Brain pericyte (primary cell): ENCODE measurements at places on chromosomes 3 and 15.
A peak's percentile ranks its signal among the peaks of the same experiment; 100 is the strongest.

- DNase-seq: peak; percentile 66
These were observed 2.1 kb upstream of the RHO start for GRCh38 chr3:129526121-129526900.

- no peak for DNase-seq
These were observed 154.5 kb upstream of the NSMCE3 start for GRCh38 chr15:29424118-29424517.

GRCh38 chr3:191366675-191367074, 36.3 kb upstream of the UTS2B start:
- no peak for DNase-seq

DNA sequence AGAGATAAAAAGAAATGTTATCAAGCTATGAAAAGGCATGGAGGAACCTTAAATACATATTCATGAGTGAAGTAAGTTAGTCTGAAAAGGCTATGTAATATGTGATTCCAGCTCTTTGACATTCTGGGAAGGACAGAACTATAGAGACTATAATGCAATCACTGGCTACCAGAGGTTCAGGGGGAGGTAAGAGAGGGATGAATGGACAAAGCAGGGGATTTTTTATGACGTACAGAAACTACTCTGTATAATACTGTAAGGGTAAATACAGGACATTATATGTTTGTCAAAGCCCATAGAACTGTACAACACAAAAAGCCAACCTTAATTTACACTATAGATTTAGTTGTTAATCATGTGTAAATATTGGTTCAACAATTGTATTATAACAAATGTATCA, 46.1 kb downstream of the MCTP2 start:
- DNase-seq: no peak

DNA sequence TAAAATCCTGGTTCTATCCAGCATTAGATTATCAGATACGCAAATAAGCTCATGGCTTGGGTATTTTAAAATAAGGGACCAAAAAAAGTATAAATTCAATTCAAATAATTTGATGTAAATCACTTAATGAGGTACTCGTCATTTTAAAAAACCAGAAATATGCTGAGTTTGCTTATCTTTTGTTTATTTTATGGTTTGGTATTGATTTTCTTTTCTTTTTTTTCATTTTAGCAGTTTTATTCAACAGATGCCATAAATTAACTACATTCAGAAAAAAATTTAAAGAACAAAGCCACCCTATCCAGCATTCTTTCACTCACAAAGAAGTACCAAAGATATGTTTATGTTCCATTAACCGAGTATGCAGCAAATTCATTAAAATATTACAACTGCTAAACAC, 22.6 kb downstream of the DENND4A start:
- DNase-seq: no peak

- no peak for DNase-seq
These were observed 203.8 kb downstream of the RBMS3 start for GRCh38 chr3:29484633-29485032.

GRCh38 chr3:101484805-101485620, 28.0 kb downstream of the SENP7 start:
- DNase-seq: peak; percentile 12

DNA sequence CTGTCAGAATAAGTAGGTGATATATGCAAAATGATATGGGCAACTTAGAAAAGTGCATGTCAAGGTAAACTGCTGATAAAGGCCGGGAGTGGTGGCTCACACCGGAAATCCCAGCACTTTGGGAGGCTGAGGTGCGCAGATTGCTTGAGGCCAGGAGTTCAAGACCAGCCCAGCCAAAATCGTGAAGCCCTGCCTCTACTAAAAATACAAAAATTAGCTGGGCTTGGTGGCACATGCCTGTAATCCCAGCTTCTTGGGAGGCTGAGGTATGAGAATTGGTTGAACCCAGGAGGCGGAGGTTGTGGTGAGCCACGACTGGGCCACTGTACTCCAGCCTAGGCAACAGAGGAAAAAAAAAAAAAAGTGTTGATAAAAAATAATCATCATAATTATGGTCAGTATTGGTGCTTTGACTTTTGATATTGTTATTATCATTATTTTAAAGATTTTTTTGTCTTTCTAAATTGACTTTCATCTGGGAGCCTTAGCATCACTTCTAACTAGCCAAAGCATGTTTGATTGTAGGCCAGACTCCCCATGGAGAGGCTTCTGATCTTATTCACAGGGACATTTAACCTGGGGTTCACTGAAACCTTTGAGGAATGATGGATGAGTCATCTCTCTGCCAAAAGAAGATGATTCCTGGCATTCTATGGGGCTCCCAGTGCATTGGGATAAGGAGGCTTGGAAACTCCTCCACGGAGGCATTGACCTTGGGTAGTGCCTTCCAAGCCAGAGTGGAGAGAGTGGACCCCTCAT, 5.6 kb downstream of the ZBTB38 start:
- DNase-seq: no peak

DNA sequence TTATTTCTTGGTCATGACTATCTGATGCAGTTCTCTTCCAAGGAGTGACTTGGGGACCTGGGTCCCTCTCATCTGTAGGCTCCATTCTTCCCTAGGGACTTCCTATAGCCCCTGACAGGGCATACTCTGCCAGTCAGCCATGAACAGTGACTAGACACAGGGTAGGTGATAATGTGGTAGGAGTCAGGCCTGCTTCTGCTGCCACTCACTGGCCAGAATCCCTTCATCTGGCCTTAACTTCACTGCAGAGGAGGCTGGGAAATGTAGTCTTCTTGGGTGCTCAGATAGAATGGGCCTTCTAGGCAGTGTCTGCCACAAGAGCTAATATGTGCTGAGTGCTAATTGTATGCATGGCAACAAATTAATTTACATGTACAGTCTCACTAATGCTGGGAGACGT, 84.5 kb downstream of the CACNA2D3 start:
- no peak for DNase-seq

DNA sequence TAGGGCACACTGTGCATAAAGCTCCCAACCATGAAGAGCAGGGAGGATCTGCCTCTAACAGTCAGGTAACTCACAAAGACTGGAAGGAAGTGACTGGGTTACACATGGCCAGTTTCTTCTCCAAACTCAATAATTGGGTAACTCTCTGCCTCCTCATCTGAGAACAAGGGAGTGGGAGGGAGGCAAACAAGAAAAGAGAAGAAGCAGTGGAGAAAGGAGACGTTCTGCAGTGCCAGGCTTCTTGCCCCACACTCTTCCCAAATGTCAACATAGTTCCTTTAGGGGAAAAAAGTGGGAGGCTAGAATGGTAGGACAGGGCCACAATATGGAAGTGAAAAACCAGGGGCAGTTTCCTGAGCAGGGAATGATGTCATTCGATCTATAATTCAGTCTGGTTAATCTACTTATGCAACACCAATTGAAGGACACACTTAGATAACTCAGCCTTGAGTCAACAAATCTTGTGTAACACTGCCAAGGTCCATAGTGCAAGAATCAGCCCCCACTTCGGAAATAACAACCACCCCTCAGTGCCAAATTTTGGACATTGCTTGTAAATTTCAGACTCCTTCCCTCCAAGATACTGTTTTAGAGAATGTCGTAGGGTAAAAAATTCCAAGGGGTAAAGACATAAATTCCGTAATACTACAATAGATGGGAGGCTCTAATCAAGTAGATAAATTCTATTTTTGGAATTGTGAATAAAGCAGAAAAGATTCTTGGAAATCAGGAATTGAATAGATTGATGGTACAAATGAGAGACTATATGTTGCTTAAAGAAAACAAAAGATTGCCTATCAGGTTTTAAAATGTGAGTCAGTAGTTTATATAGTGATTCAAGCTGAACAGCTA, 143.0 kb downstream of the LPP start:
- no peak for DNase-seq

- DNase-seq: no peak
These were observed 35.0 kb downstream of the MLH1 start for GRCh38 chr3:37028329-37028728.

DNA sequence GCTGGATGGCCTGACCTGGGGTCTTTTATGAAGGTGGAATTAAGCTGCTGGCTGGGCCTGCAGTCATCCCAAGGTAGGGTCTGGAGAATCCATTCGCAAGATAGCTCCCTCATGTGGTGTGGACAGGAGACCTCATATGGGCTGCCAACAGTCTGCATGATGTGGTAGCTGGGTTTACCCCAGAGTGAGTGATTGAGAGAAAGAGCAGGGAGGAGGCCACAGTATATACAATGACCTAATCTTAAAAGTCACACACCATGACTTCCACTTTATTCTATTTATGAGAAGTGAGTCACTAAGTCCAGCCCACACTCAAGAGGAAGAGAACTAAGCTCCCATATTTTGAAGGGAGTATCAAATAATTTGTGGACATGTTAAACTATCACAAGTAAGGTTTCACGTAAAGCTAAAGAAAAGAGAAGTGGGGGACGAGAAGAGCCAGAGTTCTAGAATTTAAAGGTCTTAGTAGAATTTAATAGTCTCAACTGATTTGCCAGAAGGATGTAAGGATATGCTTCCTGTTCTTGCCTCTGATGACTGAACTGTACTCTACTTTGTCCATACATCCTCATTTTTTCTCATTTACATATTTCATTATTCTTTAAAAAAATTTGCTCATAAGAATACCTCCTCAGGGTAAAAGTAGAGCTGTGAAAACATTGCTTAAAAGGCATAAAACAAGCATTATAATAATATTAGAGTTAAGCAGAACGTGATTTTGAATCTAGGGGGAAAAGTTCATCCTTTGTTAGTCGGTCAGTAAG, 184.4 kb downstream of the PEX5L start:
- no peak for DNase-seq

- no peak for DNase-seq
These were observed 60.5 kb upstream of the LRIG1 start for GRCh38 chr3:66561367-66561766.

DNA sequence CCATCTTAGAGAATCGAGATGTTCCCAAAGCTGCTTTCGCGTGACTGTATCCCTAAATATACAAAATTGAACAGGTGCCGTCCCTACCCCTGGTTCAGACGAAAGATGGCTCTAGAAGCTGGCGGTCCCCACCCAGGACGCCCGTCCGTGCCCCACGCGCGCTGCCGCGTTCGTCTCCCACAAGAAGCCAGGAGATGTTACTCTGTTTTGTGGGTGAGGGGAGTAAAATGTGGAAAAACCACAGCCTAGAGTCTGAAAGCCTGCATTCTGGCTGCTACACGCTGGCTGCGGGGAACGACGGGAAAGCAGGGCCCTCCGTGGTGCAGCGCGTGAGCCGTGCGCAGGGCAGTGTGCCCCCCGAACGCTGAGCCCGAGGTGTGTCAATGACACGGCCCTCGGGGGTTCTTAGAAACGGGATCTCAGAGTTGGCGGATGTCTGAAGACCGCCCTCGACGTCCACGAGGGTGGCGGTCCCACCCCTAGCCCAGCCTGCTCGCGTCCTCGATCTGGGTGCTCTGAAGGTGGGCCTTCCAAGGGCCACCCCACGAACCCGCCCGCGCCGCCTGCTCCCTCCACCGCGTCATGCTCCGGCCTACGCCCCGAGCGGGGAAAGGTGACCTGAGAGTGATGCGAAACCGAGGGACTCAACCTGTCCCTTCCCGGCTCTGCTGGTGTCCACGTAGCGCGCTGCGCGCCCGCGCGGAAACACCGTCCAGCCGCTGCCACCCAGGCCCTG, 95.6 kb downstream of the OCA2 start:
- DNase-seq: no peak

- no peak for DNase-seq
These were observed 337.3 kb upstream of the CBLB start for GRCh38 chr3:106206146-106206545.

DNA sequence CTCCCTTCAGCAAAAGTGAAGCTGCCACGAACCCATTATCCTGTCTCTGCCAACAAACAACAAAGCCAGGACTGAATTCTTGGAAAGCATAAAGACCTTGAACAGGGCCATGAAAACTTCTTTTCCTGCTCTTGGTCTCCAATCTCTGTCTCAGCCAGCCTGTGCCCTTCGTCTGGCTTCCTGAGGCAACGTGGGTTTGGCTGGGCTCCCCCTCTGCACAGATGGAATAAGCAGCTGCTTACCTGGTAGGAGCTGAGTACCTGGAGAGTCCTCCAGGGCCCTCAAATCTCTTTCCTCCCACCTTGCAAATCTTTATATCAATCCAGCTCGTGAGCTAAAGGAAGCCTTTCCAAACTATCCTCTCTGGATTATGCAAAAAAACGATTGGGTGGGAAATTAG, 97.6 kb upstream of the PSMD6 start:
- DNase-seq: no peak

- DNase-seq: no peak
These were observed 153.8 kb downstream of the EEFSEC start for GRCh38 chr3:128307029-128307633.

GRCh38 chr3:171491361-171491760, 31.2 kb upstream of the TNIK start:
- DNase-seq: no peak
